Activated CD4-positive, alpha-beta T cell treated with anti-CD3 and anti-CD28 coated beads, Interleukin-2, amount 10 ng/mL, durations not matched to agents 24 days and 14 days (primary cell): ENCODE measurements at places on chromosomes 13 and 19. TPM values are rescaled to one million over a fixed set of nuclear protein-coding genes. Genes with fewer than 3 reads are reported as not detected.

Gene OXGR1
- not detected in 2 replicates for total RNA-seq

Gene TPTE2
- total RNA-seq, result not detected in 2 replicates

Gene EFNB2
- total RNA-seq, result 0.24 and 0.30 TPM in 2 replicates

Gene NAPSA
- 13.6 and 18.0 TPM in 2 replicates for total RNA-seq

Gene OLFM4
- total RNA-seq, result not detected in 2 replicates

Gene MYBPC2
- total RNA-seq, result 0.12 and 0.26 TPM in 2 replicates

Gene NUP58
- total RNA-seq, result 143 and 149 TPM in 2 replicates

Gene FCHO1
- 91.9 and 96.2 TPM in 2 replicates for total RNA-seq

Gene ZNF296
- 4.7 and 5.3 TPM in 2 replicates for total RNA-seq

Gene CYP4F8
- not detected in 2 replicates for total RNA-seq

Gene ANGPTL4
- total RNA-seq, result 4.0 and 4.1 TPM in 2 replicates

Gene SLC10A2
- total RNA-seq, result not detected in 2 replicates

Gene OR7D2
- 0.37 and 0.80 TPM in 2 replicates for total RNA-seq

Gene PSG3
- not detected in 2 replicates for total RNA-seq

Gene SHFL
- 56.0 and 60.5 TPM in 2 replicates for total RNA-seq

Gene ZNF570
- 2.2 and 3.6 TPM in 2 replicates for total RNA-seq

Gene KLK12
- total RNA-seq, result not detected in 2 replicates

Gene GRK1
- total RNA-seq, result 0.07 and 0.17 TPM in 2 replicates

Gene CYP2F1
- not detected in 2 replicates for total RNA-seq

Gene MUC16
- total RNA-seq, result not detected in 2 replicates

Gene GSX1
- total RNA-seq, result not detected in 2 replicates

Gene RASAL3
- 110 and 114 TPM in 2 replicates for total RNA-seq

Gene PLK5
- not detected in 2 replicates for total RNA-seq

Gene SIGLEC5
- not detected in 2 replicates for total RNA-seq

Gene MAST1
- 1.6 and 2.4 TPM in 2 replicates for total RNA-seq

Gene KLHL1
- not detected in 2 replicates for total RNA-seq

Gene SOX21
- total RNA-seq, result not detected in 2 replicates

Gene SYDE1
- 1.1 and 1.3 TPM in 2 replicates for total RNA-seq

Gene NCR1
- total RNA-seq, result not detected in 2 replicates

Gene COQ8B
- total RNA-seq, result 32.5 and 33.4 TPM in 2 replicates

Gene CLDN10
- total RNA-seq, result not detected in 2 replicates

Gene ZNF585A
- 2.7 and 3.9 TPM in 2 replicates for total RNA-seq
